ENCODE measurements at places on chromosomes 11 and 22. TPM values are rescaled to one million over a fixed set of nuclear protein-coding genes. Genes with fewer than 3 reads are reported as not detected.

SMIM35 gene
- total RNA-seq: not detected

SEPTIN3 gene
- total RNA-seq: 0.90 TPM

RBFOX2 gene
- total RNA-seq: 25.5 TPM

PANX2 gene
- total RNA-seq: 5.8 TPM

SLCO2B1 gene
- total RNA-seq: 2.9 TPM

CARNS1 gene
- total RNA-seq: 0.12 TPM

SLC35C1 gene
- total RNA-seq: 28.9 TPM

SCT gene
- not detected for total RNA-seq

EHF gene
- total RNA-seq: 1.4 TPM

POLR2F gene
- 133 TPM for total RNA-seq

GAL gene
- 22.9 TPM for total RNA-seq

CABP4 gene
- total RNA-seq: not detected

FERMT3 gene
- 2.3 TPM for total RNA-seq

ME3 gene
- 16.6 TPM for total RNA-seq

FJX1 gene
- total RNA-seq: 29.1 TPM

POU2AF3 gene
- 1.8 TPM for total RNA-seq

CDON gene
- 2.6 TPM for total RNA-seq

PRR33 gene
- total RNA-seq: not detected

MRGPRX4 gene
- not detected for total RNA-seq

OR5A1 gene
- total RNA-seq: not detected

MMP12 gene
- total RNA-seq: 0.08 TPM

C11orf42 gene
- total RNA-seq: not detected

TMEM191B gene
- total RNA-seq: 1.1 TPM

B4GALNT4 gene
- total RNA-seq: 14.0 TPM

SLC22A9 gene
- not detected for total RNA-seq

IGLL5 gene
- total RNA-seq: not detected

NPAS4 gene
- not detected for total RNA-seq

EXT2 gene
- total RNA-seq: 63.3 TPM

BATF2 gene
- total RNA-seq: 0.58 TPM
